ENCODE measurements at places on chromosomes 1 and 21. TPM values are rescaled to one million over a fixed set of nuclear protein-coding genes. Genes with fewer than 3 reads are reported as not detected.

The TBX15 gene
- not detected for total RNA-seq

The OR2AK2 gene
- total RNA-seq: not detected

The C8A gene
- total RNA-seq: not detected

The HRNR gene
- total RNA-seq: not detected

All from tracheal epithelial cell (primary cell).